CMK (cell line): ENCODE measurements at places on chromosomes 1 and 21.

DNA sequence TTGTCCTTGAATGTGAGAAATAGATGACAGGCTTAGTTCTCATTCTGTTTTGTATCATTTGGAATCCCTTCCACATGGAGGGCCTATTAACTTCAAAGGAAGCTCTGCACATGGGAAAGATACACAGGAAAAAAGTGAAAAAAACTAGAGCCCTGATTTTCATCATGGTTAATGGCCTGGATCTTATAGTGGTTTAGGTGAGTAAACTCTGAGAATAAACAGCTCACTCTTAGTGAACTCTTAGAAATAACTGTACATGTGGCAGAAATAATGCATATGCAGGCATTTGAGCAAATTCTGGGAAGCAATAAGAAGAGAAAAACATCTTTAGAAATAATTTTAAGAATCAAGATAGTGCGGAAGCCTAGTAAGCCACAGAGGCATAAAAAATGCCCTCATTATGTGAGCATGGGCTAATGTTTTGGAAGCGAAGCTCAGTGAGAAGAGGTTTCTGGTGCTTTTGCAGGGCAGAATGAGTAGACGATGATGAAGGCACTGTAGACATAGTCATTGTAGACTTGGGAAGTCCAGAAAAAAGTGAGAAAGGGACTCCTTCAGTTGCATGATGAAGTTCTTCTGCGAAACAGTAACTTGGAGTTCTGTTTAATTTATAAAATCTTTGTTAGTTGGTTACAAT, 279.9 kb downstream of the DNM3 start:
- no peak for DNase-seq

GRCh38 chr1:225544263-225544662, 108.7 kb downstream of the ENAH start:
- DNase-seq = no peak

DNA sequence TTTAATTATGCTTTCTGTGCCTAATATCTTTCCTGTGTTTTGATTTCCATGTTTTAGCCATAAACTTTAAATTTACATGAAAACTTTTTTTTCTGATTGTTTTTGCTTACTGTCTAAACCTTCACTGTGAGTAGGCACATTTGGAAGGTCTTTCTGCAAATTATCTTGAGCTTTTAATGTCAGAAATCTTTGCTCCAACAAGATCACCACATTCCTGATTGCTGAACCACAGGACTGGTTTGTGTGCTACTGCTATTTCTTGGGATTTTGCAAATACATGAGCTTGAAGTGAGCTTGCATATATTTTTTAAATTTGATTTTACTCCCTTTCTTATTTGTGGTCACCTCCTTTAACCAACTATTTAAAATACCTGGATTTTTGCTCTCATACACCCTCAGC, 61.3 kb downstream of the PTBP2 start:
- DNase-seq = no peak

DNA sequence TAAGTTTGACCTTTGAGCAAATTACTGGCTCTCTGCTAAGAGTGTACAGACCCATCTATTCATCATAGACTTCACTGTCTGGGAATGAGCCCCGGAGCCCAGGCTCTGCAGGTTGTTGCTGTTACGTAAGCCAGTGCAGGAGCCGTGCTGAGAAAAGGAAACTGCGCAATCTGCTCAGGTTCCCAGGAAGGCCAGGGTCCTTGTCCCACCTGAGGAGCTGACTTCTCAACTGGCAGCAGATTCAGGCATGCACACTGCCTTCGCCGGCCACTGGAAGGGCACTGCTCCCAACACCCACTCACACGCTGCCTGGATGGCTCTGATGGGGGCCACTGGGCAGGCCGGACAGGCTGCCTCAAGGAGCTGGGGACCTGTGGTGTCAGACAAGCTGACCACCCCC, 19.5 kb downstream of the RCAN1 start:
- DNase-seq = no peak

- DNase-seq = no peak
Measured at GRCh38 chr21:39182484-39183271, 573 bp downstream of the PSMG1 start.

DNA sequence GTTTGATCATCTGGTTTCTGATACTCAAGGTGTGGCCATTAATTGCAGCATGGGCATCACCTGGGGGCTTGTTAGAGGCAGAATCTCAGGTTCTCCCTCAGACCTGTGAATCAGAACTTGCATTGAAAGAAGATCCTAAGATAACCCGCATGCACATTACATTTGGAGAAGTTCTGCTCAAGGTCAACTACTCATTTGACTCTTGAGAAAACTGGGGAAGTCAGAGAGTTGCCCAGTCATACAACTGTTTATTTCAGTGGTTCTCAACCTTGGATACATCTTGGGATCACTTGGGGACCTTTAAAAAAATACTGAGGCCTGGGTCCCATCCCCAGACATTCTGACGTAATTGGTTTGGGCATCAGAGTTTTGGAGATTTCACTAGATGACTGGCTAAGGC, 30.5 kb downstream of the CAMTA1 start:
- no peak for DNase-seq

DNA sequence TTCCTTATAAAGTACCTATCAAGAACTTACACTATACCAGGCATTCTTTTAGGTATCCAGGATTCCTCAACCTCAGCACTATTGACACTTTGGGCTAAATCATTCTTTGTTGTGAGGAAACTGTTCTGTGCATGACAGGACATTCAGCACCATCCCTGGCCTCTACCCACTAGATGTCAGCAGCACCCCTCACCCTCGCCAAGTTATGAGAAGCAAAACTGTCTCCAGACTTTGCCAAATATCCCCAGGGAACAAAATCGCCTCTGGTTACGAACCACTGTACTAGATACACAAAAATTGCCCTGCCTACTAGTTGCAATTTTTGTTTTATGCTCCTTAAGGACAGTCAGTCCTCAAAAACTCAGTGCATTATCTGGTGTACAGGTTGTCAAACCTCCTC, 35.7 kb downstream of the PALMD start:
- DNase-seq = no peak

DNA sequence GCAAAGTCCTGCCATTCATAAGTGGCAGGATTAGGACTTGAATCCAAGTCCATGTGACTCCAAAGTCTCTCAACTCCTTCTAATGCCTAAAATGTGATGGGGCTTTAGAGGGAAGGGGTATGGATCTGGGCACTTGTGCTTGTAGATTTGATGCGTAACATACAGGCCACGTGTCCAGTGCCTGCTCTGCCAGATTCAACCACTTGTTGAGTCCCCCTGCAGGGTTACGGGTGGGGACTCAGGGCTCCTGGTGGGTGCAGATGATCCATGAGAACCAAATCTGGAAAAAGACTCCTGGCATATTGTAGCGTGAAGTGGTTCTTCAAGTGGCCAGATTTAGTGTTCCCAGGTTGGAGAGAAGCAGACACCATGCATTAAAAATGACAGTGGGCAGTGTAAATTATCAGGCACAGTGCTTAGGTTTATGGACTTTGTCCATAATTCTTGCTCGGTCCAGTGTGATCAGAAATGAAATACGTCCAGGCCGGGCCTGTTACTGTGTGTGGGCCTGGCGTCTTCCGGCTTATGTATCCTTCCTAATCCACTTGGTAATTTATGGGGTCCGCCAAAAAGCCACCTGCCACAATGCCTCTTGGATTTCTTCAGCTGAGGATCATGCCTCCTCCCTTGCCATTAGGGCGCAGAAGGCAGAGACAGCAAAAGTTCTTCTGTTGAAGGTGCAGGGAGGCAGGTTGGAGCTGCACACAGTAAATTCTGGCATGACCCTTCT, 51.2 kb upstream of the LRP8 start:
- DNase-seq = no peak

DNA sequence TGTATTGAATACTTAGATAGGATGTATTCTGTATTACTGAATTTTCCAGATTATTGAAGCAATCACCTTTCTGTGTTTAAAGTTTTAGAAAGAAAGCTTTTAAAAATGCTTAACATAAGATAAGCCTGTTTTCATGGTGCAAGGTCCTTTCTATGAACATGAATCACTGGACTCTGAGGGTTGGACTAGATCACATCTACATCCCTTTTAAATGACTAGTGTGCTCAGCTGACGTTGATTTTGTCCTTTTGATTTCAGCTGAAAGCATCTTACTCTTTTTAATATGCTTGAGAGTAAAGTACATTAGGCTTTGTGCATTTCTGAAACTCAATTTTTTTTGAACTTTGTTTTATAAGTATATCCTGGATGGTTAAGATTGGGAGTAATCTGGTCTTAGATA, 16.2 kb downstream of the MIER1 start:
- DNase-seq = no peak

- no peak for DNase-seq
Measured at GRCh38 chr1:234732671-234733390, 122.9 kb upstream of the IRF2BP2 start.

DNA sequence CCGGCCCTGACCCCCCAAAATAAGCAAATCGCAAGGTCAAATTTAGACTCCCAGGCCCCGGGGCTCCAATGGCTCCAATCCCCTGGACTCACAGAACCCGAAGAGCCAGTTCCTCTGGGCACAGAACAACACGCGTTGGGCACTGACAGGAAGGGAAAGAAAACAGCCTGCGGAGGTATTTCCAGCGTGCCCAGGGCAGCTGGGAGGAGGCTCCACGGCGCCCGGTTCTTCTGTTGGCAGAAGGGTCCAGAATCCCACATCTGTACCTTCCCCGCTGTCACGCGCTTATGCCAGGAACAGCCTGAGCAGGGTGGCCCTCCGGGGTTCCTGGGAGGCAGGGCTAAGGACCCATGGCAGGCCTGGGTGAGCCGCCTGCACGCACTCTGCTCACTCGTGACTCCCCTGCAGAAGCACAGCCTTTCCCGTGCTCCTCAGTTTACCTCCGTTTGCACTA, 85.5 kb downstream of the RIPK4 start:
- no peak for DNase-seq

DNA sequence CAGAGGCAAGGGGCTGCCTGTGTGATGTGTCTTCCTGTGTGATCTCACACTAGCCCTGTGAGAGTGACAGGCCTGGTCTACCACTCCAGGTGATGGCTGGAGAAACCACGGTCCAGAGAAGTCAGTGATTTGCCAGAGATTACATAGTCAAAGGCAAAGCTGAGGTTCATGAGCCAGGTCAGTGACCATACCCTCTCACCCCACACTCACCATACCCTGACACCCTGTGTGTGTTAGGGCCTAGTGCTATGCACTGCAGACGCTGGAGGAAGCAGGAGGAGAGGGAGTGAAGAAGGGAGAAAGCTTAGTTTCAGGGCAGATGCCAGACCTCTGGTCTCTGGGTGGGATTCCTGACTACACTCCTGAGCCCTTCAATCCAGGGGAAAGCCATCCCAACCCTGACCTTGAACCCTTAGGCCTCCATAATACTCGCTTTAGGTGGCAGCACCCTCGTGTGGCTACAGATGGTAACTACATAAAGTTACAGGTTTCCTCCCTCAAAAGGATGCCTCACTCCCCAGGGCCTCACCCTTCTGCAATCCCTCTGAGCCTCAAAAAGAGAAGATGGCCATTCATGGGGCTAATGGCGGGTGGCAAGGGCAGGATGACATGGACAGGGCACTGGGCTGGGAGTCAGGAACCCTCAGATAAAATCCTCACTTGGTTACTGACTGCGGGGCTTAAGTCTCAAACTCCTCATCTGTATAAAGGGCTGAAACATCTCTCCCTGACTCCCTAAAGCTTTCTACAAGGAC, 20.8 kb upstream of the SDC3 start:
- DNase-seq = no peak

- no peak for DNase-seq
Measured at GRCh38 chr1:221035662-221036153, 156.5 kb downstream of the HLX start.

GRCh38 chr1:230091473-230092231, 24.6 kb downstream of the GALNT2 start:
- DNase-seq = no peak

- no peak for DNase-seq
Measured at GRCh38 chr1:20368866-20369470, 78.3 kb downstream of the VWA5B1 start.

DNA sequence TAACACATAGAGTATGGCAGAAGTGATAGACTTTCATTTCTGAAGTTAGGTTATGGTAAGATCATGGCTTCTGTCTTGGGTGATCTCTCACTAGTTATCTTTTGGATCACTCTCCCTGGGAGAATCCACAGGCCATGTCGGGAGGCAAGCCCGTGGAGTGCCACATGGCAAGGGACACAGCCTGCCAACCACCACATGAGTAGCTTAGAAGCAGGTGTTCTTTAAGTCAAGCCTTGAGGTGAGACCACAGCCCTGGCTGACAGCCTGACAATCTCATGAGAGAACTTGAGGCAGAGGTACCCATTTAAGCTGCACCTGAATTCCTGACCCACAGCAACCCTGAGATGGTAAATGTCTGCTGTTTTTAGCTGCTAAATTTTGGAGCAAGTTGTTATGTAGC, 130.4 kb downstream of the KCNN3 start:
- no peak for DNase-seq

- no peak for DNase-seq
Measured at GRCh38 chr21:45372732-45373355, 32.1 kb upstream of the COL18A1 start.

GRCh38 chr1:2967881-2968280, 53.4 kb upstream of the ACTRT2 start:
- no peak for DNase-seq

GRCh38 chr21:35006248-35006647, 42.9 kb downstream of the RUNX1 start:
- DNase-seq = no peak

DNA sequence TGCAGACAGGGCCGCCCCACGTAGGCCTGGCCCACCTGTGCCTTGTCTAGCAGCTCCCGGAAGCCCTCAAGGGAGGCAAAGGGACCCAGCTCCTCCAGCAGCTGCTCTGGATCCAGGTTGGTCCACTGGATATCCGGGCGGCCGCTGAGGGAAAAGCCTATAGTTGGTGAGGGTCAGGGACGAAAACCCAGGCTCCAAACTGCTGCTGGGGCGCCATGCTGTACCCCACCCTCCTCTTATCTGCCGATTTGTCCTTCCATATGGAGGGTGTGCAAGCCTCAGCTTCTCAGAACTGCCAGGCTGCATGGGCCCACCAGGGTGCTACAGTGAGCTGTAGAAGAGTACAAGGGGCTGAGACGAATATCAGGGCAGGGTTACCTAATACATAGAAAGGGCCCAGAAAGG, 12.2 kb downstream of the PTCH2 start:
- no peak for DNase-seq

DNA sequence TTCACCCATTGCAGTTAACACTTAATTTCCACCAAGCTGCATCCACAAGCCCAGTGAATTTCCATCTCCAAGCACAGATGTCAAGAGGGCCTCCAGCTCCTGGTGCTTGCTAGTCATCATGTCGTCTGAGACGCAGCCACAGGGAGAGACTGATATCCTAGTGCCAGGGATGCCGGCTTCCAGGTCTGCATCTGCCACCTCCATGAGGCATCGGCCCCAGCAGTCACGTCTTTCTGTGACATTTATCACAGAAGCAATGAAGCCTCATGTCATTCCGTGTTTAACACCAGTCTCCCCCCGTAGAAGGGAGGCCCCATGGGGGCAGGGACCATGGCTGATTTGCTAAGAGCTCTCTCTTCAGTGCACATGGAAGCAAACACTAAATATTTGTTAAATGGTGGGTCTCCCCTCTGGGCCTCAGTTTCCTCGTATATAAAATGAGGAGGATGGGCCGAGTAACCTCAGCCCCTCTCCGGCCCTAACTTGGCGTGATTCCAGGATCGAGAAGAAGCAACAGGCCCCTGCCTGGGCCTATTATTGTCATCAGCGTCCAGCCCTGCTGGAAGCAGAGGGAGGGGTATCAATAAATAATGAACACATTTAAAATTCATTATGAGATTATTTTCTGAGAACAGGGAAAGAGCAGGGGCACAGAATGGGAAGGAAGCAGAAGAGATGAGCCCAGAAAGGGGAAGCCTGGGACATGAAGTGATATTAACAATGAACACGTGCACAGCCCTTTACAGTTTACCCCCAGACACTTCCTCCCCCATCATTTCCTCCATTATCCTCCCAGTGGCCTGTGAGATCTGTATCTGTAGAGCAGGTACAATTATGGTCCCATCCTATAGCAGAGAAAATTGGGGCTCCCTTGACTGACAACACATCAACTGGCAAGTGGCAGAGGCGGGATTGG, 837 bp upstream of the C1QB start:
- DNase-seq = no peak
